NCI-H1048 (cell line): ENCODE measurements at places on chromosomes 11 and 22.

DNA sequence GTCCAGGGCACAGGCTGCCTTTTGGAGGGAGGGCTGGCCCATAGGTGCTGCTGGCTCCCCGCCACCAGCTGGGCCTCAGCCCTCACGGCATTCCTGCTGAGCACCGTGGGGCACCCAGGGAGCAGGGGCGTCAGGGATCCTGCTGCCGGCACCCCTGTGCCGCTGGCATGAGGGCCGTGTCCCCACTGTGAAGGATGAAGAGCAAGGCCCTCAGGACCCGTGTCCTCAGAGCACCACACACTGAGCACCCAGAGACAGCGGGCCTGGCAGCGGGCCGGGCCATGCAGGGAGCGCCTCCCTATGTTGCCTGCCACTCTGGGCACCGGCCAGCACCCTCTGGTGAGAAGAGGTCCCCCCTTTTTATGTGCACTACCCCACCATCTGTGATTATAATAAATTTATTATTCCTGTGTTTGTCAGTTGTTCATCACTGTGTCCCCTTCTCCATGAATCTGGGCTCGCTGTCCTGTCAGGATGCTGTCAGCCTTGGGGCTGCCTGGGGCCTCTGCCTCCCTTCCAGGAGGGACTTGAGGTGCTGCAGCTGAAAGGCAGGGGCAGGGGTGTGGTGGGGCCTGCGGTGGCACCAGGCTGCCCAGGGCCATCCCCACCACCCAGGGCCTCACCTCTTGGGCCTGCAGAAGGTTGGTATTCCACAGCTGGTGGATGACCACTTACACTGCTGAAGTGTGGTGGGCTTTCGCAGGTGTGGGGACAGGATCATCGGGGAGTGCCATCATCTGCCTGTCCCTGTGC lies 80.0 kb downstream of the MED15 start:
- DNase-seq, result no peak

DNA sequence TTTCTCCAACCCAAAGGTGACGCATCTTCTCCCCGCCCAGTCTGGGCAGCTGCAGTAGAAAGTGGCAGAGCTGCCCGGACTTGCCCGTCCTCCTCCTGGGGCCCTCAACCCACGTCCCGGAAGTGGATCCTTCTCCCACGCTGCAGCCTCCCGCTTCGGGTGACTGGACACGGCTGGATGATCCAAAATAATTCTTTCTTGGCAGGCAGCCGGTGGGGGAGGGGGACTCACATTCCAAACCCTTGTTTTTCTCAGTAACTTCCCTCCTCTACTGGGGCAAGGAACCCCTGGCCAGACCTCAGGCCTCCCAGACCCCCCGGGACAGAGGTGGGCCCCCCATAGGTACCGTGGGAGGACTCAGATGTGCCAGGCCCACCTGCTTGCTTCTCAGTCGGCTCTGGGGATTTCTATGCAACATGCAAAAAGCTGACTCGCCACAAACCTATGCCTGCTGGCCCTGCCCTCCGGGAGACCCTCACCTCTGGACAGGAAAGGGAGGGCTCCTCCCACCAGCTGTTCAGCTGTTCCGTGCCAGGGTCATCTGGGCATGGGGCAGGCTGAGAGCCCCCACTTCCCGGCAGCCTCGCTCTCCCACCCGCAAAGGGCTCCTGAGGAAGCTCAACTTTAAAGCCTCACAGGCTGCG lies 1.4 kb downstream of the PLXNB2 start:
- DNase-seq, result no peak

GRCh38 chr22:31912407-31912743 lies 32.0 kb upstream of the YWHAH start:
- DNase-seq, result no peak

DNA sequence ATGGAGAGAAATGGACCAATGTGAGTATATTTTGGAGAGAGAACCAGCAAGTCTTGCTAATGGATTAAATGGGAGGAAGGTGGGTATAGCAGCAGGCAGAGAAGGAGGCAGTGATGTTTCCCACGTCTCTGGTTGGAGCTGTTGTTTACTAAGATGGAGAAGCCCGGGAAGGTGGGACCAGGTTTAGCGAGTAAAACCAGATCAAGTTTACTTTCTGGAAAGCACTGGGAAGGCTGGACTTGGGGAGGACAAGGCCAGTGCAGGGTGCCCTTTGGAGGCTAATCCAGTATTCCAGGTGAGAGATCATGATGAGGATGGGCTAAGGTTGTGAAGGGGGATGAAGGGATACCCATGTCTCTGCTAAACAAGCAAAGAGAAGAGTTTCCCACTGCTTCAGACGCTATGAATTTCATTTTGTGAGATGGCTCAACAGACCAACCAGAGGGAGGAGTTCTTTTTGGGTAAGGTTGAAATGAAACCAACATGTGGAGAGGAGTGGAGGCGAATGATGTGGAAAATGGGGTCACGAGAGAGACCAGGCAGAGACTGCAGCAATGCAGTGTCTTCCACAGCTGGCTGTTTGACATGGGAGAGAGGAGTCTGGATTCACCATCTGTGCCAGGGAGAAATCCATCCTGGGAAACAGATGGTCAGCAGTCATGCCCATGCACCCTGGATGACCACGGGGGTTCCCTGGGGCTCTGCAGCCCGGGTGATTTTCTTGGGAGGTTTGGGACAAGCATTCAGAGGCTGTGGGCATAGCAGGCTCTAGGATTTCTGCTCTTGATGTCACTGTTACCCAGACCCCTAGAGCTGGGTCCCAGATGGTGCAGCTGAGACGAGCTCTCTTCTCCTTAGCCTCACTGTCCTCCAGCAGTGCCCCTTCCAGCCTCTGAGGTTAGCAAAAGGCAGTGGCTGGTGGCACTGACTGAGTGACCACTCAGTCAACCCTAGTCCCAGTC lies 24.9 kb downstream of the COMMD9 start:
- DNase-seq, result no peak

- no peak for DNase-seq
Measured at GRCh38 chr11:2375964-2376551, 1.1 kb upstream of the CD81 start.

DNA sequence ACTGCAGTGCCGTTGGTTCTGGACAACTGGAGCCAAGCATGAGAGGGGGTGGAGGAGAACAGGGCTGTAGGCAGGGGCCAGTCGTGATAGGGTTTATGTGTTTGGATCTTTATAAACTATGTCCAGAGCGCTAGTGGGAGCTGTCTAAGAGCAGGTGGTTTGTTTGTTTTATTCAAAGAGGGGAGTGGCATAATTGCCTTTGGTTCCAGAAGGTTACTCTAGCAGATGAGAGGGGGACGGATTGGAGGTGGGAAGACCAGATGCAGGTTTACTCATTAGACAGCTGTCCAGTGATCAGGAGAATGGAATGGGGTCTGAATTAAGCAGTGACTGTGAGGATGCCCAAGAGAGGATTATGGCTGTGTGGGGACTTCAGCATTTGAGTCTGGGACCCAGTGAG lies 109.3 kb upstream of the TBCEL start:
- DNase-seq, result no peak

GRCh38 chr22:39133871-39134270 lies 18.6 kb downstream of the CBX7 start:
- no peak for DNase-seq
